ENCODE measurements at places on chromosomes 12 and 14.

GRCh38 chr12:121159467-121160307 is 27.0 kb downstream of the P2RX7 start:
- DNase-seq: no peak

DNA sequence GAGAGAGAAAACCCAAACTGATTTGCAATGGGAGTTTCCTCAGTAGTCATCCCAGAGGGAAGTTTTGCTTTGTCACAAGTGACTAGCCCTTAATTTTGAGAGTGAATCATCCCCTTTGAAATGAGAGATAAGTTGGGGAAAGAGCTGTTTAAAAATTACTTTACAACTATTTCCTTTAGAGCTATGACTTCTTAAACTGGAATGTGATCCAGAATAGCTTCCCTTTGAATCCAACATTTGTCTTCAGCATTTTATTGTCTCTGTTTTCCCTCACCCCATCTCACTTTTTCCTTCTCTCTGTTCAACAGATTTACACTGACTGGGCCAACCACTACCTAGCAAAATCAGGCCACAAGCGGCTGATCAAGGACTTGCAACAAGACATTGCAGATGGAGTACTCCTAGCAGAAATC is 109.3 kb downstream of the NAV3 start:
- DNase-seq: peak; percentile 32

GRCh38 chr12:111314953-111315539 is 53.8 kb downstream of the PHETA1 start:
- no peak for DNase-seq

GRCh38 chr12:15662303-15662980 is 126.7 kb downstream of the EPS8 start:
- DNase-seq: peak; percentile 64

DNA sequence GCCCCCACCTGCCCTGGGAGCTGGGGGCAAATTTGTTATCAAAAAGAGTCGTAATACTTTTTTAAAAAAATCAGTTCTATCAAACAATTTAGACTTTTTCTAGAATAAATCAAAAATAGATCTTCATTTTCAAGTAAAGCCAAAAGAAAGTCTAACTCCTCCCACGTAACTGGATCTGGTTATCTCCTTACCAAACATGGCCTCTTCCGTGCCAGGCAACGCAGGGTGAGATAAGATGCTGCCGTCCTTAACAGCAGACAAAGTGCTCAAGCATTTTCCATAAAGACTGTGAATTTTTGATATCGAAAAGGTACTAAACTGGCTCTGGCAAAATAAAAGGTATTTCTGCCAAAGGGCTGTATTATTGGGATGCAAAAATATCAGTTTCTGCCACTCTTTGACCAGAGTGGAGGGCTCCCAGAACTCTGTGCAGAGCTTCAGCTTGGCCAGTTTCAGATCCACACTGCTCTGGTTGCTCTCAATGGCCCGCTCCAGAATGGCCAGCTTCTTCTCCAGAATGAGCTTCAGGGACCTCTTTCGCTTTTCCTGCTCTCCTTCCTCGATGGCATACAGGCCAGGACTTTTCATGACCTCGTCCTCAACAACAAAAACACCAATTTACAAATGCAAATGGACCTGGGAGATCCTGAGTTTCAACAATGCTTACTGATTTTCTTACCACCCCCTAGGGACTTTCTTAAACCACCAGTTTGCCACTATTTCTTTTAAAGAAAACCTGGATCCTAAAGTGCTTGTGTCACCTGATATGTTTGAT is 29.0 kb downstream of the NRDE2 start:
- no peak for DNase-seq

All from AG09319 (cell line).